Activated CD4-positive, CD25-positive, alpha-beta regulatory T cell (primary cell): ENCODE measurements at places on chromosomes 12 and 14.
A peak's percentile ranks its signal among the peaks of the same experiment; 100 is the strongest.

- DNase-seq = no peak
Observed at GRCh38 chr12:41621291-41621690, 433.2 kb downstream of the PDZRN4 start.

DNA sequence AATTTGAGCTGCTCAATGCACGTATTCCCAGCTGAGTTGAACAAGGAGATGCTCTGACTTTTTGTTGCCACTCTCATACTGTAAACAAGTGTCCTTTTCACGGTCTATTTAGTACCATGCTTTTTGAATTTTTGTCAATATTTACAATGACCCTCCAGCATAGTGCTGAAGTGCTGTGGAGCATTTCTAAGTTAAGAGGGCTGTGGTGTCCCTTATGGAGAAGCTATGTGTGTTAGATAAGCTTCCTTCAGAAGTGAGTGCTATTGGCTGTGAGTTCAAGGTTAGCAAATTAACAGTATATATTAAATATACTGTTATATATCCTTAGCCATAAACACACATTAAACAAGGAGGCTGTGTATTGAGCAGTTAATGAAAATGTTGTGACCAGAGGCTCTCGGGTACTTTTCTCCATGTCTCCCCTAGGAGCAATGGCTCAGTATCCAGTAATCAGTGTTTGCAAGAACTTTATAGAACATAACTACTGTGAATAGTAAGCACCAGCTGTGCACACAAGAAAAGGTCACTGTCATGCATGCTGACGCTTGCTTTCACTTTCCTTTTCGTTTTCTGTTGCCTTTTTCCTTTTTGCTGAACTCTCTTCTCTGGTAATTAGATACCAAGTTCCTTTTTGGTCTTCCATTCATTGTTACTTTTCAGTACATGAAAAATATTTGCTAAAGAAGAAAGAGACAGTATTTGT is 187.2 kb upstream of the NEDD1 start:
- no peak for DNase-seq

DNA sequence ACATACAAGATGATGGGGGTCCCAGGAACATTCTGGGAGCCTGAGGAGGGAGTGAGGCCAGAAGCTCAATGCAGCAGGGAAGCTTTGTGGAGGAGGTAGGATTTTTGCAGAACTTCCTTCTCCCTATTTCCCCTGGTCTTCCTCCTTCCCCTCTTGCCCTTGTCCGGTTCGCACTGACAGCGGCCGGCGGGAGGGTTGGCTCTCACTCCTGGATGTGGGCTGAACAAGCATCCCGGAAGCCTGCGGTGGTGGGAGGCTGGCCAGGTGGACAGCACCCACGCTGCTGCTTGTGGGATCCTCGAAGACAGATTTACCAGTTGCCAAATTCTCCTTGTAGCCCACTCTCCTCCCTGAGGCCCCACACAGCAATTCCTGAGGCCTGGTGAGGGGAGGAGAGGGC is 112.2 kb downstream of the KCNA5 start:
- DNase-seq = no peak

- DNase-seq = no peak
Observed at GRCh38 chr14:100292776-100293461, 13.3 kb downstream of the SLC25A29 start.

GRCh38 chr12:20549108-20549719 is 145.9 kb upstream of the SLCO1C1 start:
- DNase-seq = no peak

DNA sequence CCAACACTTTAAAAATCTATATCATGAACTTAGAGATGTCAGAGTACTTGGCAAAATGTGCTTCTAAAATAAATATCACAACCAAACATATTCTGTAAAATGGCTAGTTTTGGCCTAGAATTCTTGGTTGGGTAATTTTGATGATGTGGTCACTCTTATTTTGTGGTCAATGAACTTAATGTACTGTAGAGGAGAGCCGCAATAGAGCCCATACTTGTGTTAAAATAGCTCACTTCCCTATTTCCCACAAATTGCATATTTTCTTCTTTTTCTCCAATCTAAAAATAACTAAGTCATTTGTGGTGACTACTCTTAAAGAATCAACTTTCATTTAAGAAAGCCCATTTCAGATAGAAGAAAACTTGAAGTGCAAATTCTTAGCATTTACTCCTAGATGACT is 619.4 kb downstream of the CCER1 start:
- DNase-seq = no peak

GRCh38 chr14:29166507-29166906 is 399.9 kb downstream of the FOXG1 start:
- DNase-seq = no peak

- no peak for DNase-seq
Observed at GRCh38 chr14:33578461-33579216, 372.2 kb downstream of the EGLN3 start.

- no peak for DNase-seq
Observed at GRCh38 chr12:15208140-15208539, 13.1 kb downstream of the RERG start.

GRCh38 chr12:101566318-101566717 is 28.5 kb upstream of the MYBPC1 start:
- no peak for DNase-seq

GRCh38 chr12:103929046-103929783 is 995 bp upstream of the HSP90B1 start:
- DNase-seq = peak; percentile 72

- DNase-seq = no peak
Observed at GRCh38 chr12:79156846-79157463, 292.4 kb downstream of the SYT1 start.

DNA sequence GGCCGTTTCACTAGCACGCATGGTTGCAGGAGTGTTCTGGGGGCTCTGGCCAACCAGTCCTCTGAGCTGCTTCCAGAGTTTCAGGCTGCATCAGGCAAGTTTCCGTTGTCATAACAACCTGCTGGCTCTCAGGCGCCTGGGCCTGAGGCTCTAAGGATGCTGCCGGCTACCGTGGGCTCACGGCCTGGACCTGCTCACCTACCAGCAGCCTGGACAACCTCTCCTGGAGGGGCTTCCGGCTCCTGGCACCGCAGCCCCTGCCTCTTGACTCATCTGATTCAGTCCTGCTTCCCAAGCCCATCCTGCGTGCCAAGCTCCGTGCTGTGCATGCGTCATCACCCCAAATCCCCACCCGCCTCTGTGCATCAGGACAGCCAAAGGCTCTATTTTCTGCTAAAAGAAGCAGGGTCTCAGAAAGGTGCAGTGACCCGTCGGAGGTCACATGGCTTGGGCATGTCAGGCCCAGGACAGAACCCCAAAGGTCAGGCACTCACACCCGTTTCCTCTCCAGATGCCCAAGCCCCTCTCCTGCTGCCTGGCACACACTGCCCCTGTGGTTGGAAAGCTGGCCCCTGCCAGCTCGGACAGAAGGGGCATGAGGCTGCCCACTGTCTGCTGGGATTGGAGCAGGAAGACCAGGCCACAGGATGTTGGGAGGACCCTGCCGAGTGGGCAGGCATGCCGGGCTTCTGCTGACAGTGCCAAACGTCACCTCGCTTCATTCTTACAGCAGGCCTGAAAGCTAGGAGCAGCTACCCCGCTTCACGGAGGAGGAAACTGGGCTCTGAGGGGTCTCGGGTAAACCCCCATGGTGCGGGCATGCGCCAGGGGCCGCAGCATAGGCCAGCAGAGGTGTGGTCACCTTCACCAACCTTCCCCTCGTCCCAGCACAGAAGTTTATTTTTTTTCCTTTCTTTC is 5.7 kb downstream of the BEGAIN start:
- DNase-seq = no peak

DNA sequence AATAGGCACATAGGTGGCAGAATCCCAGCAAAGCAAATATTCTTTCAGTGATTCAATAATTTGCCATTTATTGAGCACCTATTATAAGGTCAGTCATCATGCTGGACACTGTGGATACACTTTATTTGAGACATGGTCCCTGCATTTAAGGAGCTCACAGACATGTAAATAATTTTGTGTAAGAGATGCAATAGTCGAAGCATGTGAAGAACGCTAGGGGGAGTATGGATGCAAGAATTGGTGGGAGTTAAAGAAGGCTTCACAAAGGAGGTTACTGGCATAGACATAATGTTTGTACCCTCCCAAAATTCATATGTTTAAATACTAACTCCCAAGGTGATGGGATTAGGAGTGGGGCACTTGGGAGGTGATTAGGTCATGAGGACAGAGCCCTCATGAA is 260.6 kb upstream of the GARIN6 start:
- no peak for DNase-seq

DNA sequence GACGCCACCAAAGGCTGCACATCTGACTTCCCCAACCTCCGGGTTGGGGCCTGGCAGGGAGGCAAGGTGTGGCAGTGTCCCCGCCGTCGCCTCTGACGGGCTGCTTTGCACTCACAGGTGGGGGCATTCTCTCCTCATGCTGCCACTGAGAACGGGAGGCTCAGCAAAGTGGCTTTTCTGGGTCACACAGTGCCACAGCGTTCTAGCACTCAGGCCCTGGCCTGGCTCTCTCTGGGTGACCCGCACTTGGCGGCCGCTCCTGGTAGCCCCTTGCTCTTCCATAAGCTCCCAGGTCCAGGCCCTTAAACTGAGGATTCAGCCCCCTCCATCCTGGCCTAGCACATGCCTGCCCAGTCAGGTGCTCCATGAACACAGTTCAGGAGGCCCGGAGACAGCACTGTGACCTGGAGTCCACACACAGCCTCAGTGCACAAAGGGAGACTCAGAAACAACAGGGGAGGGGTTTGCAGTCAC is 25.2 kb downstream of the SERPINA1 start:
- no peak for DNase-seq

DNA sequence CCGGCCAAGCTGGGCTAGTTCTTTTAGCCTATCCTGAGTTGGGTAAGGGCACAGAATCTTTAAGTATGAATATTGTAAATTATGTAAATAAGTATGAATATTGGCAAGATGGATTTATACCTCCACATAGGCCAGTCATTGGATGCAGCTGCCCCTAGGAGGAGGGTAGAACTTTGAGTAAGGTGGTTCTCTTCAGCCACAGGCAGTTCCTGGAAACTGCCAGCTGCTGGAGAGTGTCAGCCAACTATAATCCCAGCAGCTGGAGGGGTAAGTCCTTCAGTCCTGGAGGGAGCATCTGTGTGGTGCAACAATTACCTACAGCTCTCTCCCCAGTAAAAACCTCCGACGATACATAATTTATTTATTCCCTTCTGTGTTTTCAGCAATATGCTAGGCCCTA is 65.8 kb upstream of the TMPO start:
- no peak for DNase-seq

- DNase-seq = no peak
Observed at GRCh38 chr12:85562765-85563164, 273.4 kb downstream of the RASSF9 start.

DNA sequence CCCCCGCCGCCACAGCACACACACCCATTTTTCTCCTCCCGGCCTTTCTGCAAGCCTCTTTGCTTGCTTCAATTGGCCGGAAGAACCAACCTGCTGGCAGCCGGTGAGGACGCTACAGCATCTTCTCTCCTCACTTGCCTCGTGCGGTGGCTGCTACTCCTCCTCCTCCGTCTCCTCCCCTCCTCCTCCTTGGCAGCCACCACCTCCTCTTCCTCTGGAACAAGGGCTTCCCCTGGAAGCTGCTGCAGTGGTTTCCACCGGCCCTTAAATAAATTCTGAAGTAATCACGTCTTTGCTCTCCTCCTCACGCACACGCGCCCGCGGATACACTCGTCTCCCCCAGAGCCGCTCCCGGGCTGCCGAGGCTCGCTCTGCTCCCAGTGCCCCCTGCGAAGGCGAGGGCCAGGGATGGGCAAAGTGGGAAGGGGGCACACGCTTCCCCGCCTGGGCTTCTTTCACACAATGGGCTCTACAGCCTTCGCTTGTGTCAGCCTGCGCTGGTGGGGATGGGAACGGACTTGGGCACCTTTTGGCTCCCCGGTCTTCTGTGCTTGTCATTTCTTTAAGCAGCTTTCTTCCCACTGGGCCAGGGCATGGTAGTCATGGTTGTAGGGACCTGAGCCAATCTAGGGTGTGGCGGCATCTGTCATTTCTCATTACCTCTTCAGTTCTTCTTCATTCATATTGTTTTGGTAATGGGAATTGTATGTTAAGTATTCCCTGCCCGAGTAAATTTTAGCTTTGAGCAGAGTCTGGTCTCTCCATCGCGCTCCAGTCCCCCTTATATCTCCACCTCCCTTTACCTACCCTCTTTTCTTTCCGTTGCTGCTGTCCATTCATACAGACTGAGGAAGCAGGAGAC is at the start of gene PPFIA2:
TSS of gene PPFIA2 (minus strand) at position 161 of the 862 bp plus-strand sequence.
- no peak for DNase-seq

GRCh38 chr12:13661005-13661887 is 320.2 kb downstream of the GRIN2B start:
- DNase-seq = peak; percentile 4

GRCh38 chr14:105930572-105930971 is 404.2 kb downstream of the TMEM121 start:
- DNase-seq = no peak

DNA sequence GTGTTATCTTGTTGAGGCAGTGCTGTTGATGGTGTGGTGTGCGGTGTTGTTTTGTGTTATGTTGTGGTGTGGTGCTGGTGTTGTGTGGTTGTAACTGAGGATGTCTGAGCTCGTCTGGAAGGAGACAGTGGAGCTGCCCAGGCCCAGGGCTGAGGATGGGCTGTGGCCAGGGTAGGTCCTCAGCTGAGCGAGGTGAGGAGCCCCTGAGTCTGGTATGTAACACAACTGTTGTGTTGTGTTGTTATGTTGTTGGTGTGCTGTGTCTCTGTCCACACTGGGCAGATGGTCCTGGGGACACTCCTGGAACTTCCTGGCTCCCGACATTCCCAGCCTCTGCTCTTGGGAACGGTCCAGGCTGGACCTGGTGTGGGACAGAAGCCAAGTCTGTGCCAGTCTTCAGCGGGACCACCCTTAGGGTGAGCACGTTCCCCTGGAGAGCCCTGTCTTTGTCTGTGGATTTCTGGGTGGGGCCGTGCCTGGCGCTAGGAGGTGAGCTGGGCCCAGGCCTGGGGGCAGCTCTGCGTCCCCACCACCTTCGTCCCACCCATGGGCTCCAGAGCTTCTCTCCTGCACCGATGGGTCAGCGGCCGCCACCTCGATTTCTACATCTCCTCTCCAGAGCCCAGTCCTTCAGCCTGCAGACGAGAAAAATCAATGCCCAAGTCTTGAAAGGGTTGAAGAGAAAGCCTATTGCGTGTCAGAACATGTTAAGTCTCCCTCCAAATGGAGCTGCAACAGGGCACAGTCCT is 27.4 kb upstream of the SFSWAP start:
- DNase-seq = no peak

GRCh38 chr14:103742499-103743255 is 27.1 kb downstream of the ZFYVE21 start:
- DNase-seq = no peak

GRCh38 chr14:69848903-69849391 is 30.3 kb upstream of the SMOC1 start:
- DNase-seq = no peak

GRCh38 chr14:69259168-69259526 is 811 bp upstream of the GALNT16 start:
- DNase-seq = no peak

GRCh38 chr12:581746-582145 is 81.5 kb downstream of the NINJ2 start:
- DNase-seq = no peak

DNA sequence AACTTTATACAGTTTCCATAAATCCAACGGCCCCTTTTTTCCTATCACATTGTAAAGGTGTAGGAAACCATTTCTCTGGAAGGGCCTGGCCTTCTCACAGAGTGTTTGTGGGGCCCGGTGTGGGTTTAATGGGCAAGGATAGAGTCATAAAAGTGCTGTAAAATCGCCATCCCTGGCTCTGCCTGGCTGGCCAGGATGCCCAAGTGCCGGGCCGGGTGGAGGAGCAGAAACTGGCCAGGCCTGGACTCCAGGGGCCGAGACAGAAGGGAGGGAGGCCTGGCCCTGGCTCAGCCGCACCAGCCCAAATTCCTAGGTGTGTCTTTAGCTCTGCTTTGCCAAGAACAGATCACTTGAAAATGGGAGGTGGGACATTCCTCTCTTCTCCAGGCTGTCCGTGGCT is 77.1 kb upstream of the DICER1 start:
- DNase-seq = no peak

GRCh38 chr12:86710109-86710508 is 453.9 kb upstream of the MGAT4C start:
- no peak for DNase-seq
